ENCODE measurements at places on chromosomes 7 and 10.

GRCh38 chr7:34839645-34840044 is 181.6 kb downstream of the NPSR1 start:
- no peak for DNase-seq

DNA sequence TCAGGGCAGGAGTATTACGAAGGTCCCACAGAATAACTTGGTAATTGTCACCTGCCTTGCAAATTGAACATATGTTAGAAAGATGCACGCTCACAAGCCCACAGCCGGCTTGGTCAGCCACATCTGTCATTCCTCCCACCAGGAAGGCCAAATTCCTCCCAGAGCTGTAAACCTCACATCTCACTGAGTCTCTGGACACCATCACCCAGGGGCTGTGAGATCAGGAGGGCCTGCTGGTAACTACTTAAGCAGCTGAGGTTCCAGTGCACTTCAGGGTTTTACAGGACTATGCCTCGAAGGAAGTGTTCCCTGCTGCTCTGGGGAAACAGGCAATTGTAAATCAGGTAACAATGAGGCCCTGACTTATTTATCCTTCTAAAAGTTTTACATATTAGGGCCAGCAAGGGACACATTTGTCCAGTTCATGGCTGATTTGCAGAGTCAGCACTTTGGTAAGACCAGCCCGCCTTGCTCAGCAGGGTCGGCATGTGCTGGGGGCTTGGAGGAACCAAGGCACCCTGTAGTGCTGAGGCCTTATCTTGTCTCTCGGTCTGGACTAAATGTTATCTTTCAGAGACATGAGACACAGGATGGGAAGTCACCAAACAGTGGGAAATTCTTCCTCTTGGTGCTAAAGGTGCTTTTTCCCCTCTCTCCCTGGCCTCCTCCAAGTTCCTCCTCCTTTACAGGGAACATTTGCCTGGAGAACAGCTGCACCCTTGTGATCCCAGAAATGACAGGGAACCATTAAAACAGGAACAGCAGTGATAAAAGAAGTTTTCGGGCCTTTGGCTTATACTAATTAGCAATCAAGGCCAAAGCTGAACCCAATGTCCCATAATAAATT is 34.3 kb downstream of the PYROXD2 start:
- no peak for DNase-seq

GRCh38 chr7:33707427-33707826 is 197.9 kb upstream of the BMPER start:
- no peak for DNase-seq

DNA sequence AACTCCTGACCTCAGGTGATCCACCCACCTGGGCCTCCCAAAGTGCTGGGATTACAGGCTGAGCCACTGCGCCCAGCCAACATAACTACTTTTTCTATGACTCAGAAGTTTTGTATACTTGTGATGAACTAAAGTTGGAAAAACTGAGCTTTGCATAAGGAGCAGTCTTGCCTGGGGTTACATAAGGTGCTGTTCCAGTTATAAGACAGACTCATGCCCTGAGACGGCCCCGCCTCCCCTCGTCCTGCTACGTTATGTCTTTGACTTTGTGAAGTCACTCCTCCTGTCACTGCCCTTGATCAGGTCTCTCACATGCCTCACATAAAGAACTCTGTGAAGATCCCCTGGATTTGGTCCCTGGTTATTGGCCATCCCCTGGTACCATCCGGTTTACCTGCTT is 40.4 kb upstream of the OPN4 start:
- no peak for DNase-seq

GRCh38 chr7:106248600-106248999 is 36.2 kb downstream of the NAMPT start:
- no peak for DNase-seq

DNA sequence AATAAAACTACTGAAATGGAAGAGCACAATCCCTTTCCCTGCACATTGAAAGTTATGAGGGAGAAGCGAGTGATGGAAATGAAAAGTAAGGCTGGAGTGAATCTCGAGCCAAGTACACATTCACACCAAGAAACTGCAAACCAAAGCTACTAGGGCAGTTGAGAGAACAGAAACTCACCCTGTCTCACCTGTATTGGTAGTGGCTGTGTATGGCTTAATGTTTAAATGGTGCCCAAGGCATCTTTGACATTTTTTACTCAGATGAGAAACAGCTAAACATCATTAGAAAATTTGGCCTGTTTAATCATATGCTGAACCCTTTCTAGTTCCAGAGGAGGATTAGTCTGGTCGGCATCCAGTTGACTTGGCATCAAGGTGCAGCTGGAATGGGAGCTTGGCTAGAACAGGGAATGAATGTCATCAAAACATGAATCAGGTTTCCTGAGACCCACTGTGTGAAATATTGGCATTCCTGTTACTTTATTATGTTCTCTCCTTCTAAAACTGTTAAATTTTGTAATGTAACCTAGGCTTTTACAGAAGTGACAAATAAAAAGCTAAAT is 840.8 kb downstream of the GRM8 start:
- DNase-seq = no peak

- DNase-seq = no peak
Observed at GRCh38 chr7:159238541-159238940, 93.9 kb upstream of the VIPR2 start.

GRCh38 chr7:31084226-31084625 is 32.1 kb downstream of the ADCYAP1R1 start:
- no peak for DNase-seq

- no peak for DNase-seq
Observed at GRCh38 chr7:138958391-138958956, 22.7 kb downstream of the KIAA1549 start.

DNA sequence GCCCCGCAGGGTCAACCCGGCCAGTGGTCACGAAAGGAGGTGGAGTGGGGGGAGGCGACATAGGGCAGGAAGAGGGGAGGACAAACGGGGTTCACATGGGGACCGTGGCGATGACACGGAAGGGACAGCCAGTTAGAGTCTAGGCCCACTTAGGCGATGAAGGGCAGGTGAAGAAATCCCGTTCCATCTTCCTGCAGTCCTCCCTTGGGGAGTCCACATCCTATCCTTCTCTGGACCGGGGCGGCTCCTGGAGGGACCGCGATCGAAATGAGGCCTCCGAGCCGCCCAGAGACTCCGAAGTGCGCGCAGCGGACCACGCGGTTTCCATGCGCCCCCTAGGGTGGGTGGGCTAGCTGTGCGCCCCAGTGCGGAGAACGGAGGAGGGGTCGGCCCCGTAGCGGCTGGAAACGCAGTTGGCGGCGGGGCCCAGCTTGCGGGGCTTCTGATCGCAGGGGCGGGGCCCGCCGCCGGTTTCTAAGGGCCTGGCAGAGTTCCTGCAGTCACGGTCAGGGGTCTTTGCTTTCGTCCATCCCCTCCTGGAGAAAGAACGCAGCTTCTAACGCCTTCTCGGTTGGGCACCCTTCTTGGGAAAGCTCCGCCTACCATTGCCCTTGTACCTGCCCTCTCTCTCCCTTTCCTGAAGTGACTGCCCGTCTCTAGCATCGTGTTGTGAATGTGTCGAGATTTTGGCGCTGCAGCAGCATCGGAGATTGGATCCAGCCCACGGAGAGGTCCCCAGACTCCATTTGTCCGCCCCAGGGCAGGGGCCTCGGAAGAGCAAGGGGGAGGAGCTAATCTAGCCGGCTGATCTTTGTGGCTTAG is 17.9 kb upstream of the TMEM225B start:
- DNase-seq = peak; percentile 39

DNA sequence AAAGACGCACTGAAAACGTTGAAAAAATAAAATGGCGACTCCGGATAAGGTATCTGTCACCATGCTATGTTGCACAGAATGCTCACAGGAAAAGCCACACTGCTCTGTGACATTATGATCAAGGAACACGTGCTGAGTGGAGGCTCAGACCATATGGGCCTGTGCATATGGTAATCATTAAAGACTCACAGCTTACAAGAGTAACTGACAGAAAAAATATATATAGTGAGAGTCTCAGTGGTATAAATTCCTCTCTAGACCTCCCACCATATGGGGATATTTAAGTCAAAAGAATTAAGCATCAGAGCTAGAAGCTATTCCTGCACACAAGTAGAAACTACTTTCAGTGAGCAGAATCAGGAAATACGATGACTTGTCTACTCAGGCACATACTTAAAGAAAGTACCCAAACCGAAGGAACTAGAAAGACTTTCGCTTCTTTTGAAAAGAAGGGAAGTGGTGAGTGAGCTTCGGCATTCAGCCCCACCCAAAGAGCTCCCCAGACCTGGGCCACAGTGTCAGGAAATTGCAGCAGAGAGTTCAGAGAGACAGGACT is 65.1 kb upstream of the MPP7 start:
- no peak for DNase-seq

DNA sequence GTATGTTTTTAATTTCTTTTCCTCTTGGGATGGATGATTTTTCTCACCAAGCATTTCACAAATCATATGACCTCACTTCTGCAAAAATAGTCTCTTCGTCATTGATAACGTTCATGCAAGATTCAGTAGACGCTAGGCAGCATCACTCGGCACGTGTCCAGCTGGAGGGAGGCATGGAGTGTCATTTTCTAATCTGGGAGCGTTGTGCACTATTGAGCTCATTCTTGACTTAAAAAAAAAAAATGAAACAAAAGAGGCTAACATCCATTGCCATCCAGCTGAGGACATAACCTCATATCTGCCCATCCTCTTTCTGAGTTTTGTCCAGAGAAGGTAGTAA is 56.2 kb downstream of the COL17A1 start:
- no peak for DNase-seq

- peak; percentile 93 for DNase-seq
Observed at GRCh38 chr10:77592946-77593636, 44.5 kb downstream of the KCNMA1 start.

DNA sequence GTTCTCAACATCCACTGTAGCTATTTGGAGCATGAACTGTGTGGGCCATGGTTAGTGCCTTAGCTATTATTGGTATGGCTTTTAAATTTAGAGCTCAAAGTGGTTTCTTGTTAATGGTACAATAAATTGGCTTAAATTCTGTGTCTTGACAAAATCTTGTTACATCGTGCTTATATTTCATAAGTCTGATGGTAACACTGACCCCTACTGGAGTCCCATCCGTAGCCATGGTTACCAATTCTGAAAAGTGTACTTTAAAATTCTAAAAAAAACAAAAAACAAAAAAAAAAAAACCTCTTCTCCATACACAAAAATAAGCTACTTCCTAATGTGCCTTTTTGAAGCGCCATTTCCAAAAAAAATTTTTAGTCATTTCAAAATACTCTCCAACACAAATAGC is 6.4 kb upstream of the RPP30 start:
- peak; percentile 35 for DNase-seq

GRCh38 chr10:91635401-91636400 is 2.8 kb upstream of the PPP1R3C start:
- peak; percentile 84 for DNase-seq

DNA sequence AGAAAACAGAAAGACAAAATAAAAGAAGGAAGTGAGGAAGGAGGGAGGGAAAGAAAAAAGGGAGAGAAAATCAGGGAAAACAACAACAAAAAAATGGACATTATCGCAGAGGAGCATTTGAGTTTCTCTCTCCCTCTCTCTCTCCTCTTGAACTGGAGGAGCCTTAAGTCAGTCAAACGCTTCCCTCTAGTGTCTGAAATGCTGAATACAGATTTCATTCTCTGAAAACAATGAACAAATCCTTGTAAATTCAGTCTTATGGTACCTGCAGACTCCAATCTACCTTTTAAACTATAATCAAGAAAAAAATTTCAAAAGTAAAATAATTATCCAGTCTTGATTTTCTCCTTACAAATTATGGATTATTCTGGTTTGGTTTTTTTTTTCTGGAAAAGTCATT is 89.2 kb upstream of the PFKP start:
- peak; percentile 75 for DNase-seq

GRCh38 chr7:40947566-40947965 is 755.3 kb downstream of the INHBA start:
- DNase-seq = no peak

- DNase-seq = peak; percentile 6
Observed at GRCh38 chr7:128136215-128136597, 104.9 kb upstream of the LEP start.

Data from astrocyte of the spinal cord (primary cell).